GM23248 (cell line): ENCODE measurements at places on chromosomes 16 and 17. TPM values are rescaled to one million over a fixed set of nuclear protein-coding genes. Genes with fewer than 3 reads are reported as not detected.

The PRSS33 gene
- not detected in 2 replicates for total RNA-seq

The DRC7 gene
- not detected in 2 replicates for total RNA-seq

The ADPRM gene
- total RNA-seq, result 8.6 and 16.1 TPM in 2 replicates

The SEC14L5 gene
- not detected in 2 replicates for total RNA-seq

The LGALS9B gene
- total RNA-seq, result not detected in 2 replicates

The CCL2 gene
- total RNA-seq, result 28.3 and 33.1 TPM in 2 replicates

The BORCS6 gene
- 3.9 and 5.6 TPM in 2 replicates for total RNA-seq

The SLC12A3 gene
- not detected in 2 replicates for total RNA-seq

The GJD3 gene
- total RNA-seq, result 1.2 TPM in 1 of 2 replicates, not detected in the other
